A172 (cell line): ENCODE measurements at places on chromosomes 12 and 14. TPM values are rescaled to one million over a fixed set of nuclear protein-coding genes. Genes with fewer than 3 reads are reported as not detected.

Gene ENDOU
- total RNA-seq = not detected in 2 replicates

Gene RBP5
- 0.31 TPM in 1 of 2 replicates, not detected in the other for total RNA-seq

Gene ASIC1
- 1.6 and 3.3 TPM in 2 replicates for total RNA-seq

Gene CIROP
- total RNA-seq = not detected in 2 replicates

Gene MTHFD1
- 29.6 and 48.2 TPM in 2 replicates for total RNA-seq

Gene FSCB
- not detected in 2 replicates for total RNA-seq

Gene TEAD4
- total RNA-seq = 9.4 and 17.2 TPM in 2 replicates

Gene MRPL51
- total RNA-seq = 116 and 166 TPM in 2 replicates

Gene MMP14
- 82.4 and 92.9 TPM in 2 replicates for total RNA-seq

Gene EEF1AKMT3
- 3.3 and 7.8 TPM in 2 replicates for total RNA-seq

Gene MYH6
- not detected in 2 replicates for total RNA-seq

Gene TSHR
- total RNA-seq = not detected in 2 replicates

Gene IL26
- not detected in 2 replicates for total RNA-seq
